ENCODE measurements at places on chromosomes 1 and 21.

GRCh38 chr1:216778737-216779136 is 55.5 kb upstream of the ESRRG start:
- no peak for DNase-seq

DNA sequence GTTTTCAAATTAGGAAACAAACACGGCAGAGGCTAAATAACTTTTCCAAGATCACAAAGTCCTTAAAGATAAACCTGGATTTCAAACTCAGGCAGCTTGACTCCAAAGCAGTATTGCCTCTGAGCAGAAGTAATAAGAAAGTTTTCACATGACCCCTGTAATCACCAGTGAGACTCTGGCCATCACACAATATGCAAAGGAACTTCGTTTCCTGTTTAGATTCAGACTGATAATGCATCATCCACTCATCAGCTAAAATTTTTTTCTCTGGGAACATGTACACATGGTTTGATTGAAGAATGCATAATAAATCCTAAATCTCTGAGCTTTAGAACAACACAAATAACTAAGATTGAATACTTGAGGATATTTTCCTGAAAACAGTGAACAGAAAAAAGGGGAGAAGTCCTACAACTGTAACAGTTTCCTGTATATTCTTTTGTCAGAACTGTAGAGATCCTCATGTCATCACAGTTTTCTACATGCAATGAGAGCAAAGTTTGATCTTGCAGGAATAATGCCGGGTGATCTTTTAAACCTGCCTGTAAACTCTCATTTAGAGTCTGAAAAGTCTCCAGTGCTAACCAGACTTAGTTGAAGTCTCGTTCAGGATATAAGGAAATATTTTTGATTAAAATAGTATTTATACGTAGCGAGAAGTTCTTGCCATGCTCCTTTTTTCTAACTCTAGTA is 225.3 kb downstream of the SPATA17 start:
- no peak for DNase-seq

DNA sequence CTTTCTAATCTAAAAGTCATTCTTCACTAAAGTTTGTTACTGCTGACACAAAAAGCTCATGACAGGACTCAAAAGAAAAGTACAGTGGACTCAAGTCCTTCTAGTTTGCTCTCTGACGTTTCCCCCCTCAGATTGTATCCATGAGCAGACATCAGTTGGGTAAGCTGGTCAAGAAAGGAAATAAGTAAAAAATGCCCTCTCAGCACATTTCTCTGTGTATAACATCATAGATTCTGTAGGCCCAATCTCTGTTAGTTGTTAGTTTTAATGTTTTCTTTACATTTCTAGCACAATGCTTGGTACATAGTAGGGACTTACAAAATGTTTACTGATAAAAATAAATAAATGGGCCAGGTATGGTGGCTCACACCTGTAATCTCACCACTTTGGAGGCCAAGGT is 96.8 kb downstream of the NR5A2 start:
- no peak for DNase-seq

DNA sequence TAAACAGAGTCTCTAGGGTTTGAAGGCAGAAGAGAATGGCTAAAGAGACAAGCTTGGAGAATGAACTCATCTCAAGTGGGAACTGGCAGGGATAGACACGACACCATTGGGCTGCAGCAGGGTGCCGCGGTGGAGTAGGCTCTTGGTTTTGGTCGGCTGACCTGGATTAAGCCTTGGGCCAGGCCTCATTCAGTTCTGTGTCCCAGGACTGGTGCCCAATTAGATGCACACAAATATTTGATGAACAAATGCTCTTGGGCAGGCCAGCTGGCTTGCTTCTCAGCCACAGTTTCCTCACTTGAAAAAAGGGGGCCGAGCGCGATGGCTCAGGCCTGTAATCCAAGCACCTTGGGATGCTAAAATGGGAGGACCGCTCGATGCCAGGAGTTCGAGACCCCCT is 53.4 kb upstream of the CITED4 start:
- DNase-seq: no peak

- peak; percentile 76 for DNase-seq
Observed at GRCh38 chr1:101238681-101239094, 1.9 kb downstream of the S1PR1 start.

GRCh38 chr1:202164271-202165037 is 4.1 kb upstream of the PTPN7 start:
- peak; percentile 93 for DNase-seq

DNA sequence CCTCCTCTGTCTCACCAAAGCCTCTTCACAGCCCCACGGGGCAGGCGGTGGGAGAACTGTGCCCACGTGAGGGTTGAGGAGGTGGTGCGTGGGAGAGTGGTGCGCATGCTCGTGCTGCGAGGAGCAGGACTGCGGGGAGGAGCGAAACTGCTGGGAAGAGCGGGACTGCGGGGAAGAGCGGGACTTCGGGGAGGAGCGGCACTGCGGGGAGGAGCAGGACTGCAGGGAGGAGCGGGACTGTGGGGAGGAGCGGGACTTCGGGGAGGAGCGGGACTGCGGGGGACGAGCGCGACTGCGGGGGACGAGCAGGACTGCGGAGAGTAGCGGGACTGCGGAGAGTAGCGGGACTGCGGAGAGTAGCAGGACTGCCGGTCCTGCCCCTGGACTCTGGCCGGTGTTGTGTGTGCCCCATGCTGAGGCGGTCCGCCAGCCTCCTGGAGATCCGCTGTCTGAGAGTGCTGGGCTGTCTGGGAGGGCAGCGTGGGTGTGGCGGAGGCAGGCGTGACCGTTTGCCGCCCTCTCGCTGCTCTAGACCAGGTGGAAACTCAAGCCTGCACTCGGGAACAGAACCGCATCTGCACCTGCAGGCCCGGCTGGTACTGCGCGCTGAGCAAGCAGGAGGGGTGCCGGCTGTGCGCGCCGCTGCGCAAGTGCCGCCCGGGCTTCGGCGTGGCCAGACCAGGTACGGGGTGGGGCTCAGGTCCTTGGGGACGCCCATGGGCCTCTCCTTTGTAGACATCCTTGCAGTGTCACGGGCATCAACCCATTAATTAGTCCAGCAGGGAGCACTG is 24.6 kb downstream of the TNFRSF1B start:
- no peak for DNase-seq

DNA sequence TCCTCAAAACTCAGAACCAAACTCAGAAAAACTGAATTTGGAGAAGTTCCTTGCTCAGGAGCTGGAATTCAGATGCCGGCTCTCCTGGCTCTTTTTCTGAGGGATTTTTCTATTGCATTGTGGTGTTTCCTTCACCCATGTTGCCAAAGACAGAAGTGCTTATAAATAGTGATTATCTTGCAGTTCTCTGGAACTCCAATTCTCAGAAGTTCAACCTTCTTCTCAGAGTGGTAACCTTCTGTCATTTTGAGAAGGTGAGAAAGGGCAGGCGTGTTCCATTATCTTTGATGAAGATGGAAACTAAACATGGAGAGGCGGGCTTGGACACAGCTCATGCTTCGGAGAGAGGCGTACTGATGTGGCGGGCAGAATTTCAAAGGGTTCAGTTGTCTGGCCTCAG is 12.4 kb upstream of the ETV3 start:
- DNase-seq: no peak

GRCh38 chr1:101198842-101199636 is 37.8 kb upstream of the S1PR1 start:
- DNase-seq: no peak

DNA sequence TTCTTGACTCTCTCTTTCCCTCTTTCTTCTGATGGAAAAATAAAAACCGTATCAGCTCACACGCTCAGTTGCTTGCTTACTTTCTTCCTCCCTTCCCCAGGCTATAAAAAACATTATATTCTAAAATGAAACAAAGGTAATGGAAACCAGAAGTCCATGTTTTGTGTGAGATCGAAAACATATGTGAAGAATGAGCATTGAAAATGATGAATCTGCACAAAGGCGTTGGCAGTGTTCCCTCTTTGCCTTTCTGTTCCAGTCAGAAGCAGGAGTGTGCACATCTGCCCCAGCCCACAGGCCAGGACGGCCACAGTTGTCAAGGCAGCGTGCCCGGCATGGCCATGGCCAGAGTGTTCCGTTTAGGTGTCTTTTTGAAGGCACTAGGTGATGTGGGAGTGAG is 185.3 kb upstream of the USP24 start:
- no peak for DNase-seq
